Stimulated activated CD8-positive, alpha-beta memory T cell treated with anti-CD3 and anti-CD28 coated beads, Interleukin-15, amount 100 ng/mL, for 4 hours (primary cell): ENCODE measurements at places on chromosomes 4 and X.
A peak's percentile ranks its signal among the peaks of the same experiment; 100 is the strongest.

GRCh38 chrX:150772150-150772970, 79.2 kb downstream of the MTMR1 start:
- DNase-seq, result peak; percentile 27

DNA sequence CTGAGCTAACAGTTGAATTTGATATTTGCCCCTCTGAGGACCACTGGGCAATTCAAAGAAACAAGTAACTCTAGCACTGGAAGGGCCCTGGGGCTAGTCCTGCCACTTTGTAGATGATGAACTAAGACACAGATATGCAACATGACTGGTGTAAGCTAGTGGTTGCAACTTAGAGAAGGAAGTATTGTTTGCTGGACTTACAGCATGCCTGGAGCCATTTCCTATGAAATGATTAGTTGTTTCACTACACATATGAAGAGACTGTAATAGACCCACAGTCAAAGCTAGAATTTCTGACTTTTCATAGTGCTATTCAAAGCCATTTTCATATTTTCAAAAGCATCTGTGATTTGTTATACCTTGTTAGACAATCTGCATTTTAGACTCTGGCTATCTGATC, 96.2 kb downstream of the TSPAN7 start:
- no peak for DNase-seq

DNA sequence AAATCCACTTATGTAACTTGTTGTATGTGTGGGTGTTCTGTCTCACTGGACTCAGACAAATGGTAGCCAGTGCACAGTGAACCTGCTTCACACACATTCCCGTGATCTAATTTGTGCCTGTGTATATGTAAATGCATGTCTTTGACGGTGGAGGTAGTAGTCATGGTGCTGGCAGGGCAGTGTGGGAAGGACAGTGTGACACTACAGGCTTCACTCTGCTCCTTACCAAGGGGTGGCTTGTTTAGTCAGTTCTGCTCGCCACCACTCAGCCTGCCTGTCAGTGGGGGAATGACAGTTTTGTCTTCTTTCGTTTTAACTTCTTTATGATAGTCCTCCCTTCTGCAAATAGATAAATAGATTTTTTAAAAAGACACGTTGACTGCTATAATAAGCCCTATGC, 17.7 kb upstream of the PAQR3 start:
- DNase-seq, result no peak

GRCh38 chr4:79177388-79177787, 148.5 kb downstream of the NAA11 start:
- no peak for DNase-seq

- no peak for DNase-seq
Measured at GRCh38 chr4:27894951-27895350, 1034.3 kb downstream of the STIM2 start.

GRCh38 chr4:38132107-38132673, 172.0 kb downstream of the PTTG2 start:
- DNase-seq, result peak; percentile 25

- no peak for DNase-seq
Measured at GRCh38 chr4:140046543-140046942, 107.4 kb downstream of the MAML3 start.

DNA sequence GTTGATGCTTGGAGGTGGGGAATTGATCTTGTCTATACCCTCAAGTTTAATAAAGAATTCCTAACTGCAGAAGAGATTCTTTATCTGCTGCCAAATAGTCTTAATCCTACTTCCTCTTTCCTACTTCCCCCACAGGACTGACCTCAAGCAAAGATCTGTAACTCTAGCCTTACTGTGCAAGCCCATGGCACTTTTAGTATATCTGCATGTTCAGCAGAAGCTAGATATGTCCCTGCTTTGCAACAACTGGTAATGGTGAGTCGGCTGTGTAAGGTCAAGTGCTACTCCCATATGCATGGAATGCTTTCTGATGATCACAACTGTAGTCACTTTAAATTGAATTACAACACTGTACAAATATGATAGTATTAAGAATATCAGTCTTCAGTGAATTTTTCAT, 26.3 kb upstream of the PDS5A start:
- DNase-seq, result no peak

DNA sequence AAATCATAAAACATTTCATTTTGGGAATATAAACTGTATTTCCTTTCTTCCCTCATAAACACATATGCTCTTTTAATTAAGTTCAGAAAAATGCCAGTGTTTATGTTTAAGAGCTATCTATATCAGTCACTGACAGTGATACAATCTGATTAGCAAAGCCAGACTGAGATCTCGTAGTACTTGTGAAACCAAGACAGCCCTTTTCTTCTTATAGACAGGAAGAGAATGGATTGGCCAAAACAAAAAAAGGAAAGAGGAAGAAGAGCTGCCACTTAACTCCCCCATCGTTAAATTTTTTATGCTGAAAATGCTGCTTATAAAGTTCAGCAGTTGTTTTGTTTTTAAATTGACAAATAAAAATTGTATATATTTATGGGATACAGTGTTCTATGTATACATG, 87.4 kb downstream of the PLAC1 start:
- no peak for DNase-seq

DNA sequence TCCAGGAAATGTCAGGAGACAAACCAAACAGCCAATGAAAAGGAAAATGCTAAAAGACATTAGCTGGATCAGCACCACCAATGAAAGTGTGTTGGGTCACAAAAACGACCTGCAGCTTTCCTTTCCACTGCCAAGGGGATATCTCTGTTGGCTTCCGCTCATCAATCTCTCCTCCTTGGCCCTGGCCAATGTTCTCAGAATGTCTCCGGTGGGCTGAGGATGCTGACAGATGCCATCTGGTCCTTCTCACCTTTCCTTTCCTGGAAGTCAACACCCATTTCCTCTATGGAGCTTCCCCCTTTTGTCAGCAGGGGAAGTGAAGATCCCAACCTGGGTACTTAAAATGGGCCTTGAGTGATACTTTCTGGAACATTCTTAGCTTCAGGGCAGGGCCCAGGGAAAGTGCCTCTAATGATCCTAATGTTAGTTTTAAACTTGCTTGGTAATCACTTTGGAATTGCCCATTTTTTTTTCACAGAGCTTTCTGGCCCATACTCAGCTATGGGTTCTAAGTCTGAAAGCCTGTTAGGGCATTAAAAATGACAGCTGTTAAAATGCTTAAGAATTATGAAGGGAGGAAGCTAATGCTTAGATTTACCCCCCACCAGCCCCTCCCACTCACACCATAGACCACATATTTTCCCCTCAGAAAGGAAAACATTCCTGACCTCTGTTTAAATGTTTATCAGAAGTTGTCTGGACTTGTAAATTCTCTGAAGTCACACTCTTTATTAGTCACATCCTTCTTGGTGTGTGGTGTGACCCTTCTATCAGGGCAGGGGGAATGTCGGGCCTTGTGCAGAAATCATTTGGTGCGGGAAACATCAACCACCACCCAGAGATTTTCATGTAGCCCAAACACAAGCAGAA, 29.2 kb downstream of the IGFBP7 start:
- no peak for DNase-seq

DNA sequence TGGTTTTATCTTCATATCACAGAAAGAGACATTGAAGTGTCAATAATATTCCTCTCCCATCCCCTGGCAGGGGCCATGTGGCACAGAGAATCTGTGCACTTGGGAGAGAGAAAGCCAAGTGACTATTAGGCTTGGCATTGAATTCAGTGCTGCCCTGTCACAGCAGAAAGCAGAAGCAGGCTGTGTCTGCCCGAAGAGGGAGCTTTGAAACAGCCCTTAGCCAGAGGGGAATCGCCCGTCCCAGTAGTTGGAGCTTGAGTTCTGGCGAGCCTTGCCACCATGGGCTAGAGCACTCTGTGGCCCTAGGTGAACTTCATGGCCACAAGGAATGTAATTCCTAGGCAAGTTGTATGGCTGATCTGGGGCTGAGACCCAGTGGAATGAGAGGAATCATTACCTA, 282.5 kb upstream of the PCDH10 start:
- DNase-seq, result no peak

- no peak for DNase-seq
Measured at GRCh38 chr4:127479031-127479622, 153.6 kb upstream of the INTU start.

DNA sequence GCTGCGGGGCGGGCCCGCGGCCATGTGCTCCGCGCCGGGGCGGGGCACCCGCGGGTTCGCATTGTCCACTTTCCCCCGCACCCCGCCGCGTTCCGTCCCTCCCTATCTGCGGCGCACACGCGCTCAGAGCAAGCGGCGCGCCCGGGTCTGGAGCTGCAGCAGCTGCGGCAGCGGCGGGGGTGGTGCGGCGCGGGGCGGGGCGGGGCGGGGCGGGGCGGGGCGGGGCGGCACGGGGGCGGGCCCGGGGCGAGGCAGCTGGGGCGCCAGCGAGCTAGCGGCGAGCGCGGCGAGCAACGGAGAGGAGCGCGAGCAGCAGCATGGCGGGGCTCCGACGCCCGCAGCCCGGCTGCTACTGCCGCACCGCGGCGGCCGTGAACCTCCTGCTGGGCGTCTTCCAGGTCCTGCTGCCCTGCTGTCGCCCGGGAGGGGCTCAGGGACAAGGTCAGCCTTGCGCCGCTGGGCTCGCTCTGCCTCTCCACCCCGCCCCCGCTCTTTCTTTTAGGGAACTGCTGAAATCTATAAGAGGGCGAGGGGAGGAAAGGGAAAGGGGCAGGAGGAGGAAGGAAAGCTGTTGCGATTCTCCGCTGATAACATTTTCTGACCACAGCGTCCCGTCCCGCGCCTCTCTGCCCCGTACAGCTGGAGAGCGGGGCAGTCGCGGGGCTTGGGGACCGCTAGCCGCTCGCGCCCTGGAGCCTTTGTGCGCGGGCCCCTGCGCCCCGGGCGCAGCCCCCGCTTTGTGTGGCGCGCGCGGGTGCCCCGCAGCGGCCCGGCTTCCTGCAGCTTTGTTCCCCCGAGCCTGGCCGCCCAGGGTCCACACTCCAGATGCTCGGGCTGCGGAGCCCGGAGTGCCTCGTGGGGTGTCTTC, at the start of gene TMEM131L:
Gene TMEM131L (plus strand): TSS at position 280 of the 868 bp plus-strand sequence. CDS start 38 bp downstream, at position 318.
- DNase-seq, result peak; percentile 52

DNA sequence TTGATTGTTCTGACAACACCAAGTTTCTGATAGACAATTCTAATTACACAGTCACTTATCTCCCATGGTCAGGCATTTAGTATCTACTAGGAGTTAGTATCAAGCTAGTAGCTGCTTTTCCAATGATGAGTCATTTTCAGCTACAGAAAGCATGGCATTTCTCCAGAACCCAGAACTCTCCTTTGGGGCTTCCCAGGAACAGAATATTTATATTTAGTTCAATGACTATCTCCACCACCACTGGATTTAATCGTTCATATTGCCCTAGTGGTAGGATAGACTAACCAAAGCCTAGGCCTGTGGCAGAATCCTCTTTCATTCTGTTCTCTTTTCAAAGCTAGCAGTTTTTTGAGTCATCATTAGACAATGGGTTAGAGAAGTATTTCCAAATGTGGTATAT, 569.4 kb downstream of the GABRG1 start:
- DNase-seq, result no peak

DNA sequence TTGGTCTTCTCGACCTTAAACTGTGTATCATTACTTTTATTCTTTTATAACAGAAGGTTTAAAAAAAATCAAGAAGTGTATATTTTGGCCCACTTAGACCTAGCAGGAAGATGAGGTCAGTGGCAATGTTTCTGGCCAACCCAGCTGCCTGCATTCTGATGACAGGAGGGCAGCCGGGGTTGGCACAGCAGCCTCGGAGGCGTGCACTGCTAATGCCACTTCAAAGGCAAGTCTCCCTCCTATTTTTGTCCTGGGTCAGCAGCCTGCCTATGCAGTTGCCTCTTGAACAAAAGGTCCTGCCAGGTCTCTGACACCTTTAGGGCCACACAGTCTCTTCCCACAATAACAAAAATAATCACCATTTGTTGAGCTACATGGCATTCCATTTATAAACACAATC, 89.4 kb upstream of the MYOZ2 start:
- no peak for DNase-seq

GRCh38 chr4:120144634-120145033, 78.0 kb upstream of the MAD2L1 start:
- DNase-seq, result no peak

DNA sequence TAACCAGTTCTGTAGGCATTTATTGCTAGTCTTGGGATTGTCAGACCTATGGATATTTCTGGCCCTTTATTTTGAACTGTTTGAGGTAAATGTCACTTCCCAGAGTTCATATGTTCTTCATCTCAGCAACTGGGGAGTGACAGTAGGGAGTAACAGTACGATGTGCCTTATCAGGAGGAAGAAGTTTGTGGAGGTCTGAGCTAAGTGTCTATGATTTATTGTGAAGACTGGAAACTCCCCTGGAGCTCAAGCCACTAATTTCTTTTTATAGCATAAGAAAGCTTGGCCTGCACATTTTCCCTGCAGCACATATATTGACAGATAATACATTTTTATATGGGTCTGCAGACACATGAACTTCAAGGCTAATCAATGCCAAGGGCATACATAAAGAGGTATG, 383.8 kb downstream of the GRXCR1 start:
- no peak for DNase-seq
